ENCODE measurements at places on chromosomes 7 and 10.
A peak's percentile ranks its signal among the peaks of the same experiment; 100 is the strongest.

DNA sequence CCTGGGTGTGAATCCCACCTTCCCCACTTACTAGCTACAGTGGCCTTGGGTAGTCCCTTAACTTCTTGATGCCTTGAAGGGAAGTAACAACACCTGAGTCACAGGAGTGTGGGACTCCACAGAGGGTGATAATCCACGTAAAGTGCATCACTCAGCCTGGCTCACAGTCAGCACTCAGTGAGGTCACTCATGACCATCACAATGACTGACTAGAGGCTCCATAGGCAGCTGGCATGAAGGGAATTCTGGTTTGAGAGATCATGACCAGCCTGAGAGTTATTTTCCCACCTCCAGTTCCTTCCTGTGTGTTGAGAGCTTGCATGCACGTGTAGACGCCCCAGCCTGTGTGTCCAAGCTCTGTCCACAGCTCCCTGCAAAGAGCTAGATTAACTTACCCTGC lies 34.8 kb downstream of the NEUROG3 start:
- no peak for DNase-seq

DNA sequence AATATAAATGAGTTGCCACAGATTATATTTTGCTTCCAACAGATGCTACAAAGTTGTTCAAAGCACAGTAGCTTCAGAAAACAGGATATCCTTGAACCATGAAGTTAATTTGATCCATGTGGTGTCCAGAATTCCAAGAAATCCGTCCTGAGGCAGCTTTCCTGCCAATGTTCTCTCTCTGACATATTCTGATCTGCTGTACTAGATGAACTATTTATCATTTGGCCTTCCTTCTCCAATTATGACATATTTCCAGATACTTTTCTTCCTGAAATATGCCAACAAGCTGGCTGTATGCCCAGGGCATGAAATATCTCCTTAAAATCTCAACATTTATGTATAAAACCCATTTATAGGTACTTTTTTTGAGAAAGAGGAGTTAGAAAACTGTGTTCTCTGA lies 141.1 kb downstream of the SPAG6 start:
- no peak for DNase-seq

DNA sequence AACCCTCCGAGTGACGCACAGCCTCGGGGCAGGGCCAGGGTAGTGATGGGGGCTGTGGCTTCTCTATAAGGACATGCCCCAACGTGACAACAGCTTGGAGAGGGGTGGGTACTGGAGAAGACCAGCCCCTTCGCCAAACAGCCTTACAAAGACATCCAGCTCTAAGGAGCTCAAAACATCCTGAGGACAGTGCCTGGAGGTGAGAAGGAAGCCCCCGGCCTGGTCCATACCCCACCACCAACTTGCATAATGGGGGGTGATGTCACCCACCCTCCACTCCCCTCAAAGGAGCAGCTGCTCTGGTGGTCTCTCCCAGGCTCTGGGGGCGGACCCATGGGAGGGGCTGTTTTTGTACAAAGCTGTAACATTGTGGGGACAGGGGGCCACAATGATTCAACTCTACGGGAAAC lies 15.1 kb downstream of the PRSS2 start:
- no peak for DNase-seq

- peak; percentile 16 for DNase-seq
These were observed 9.4 kb upstream of the ZC3HAV1 start for GRCh38 chr7:139118805-139119485.

DNA sequence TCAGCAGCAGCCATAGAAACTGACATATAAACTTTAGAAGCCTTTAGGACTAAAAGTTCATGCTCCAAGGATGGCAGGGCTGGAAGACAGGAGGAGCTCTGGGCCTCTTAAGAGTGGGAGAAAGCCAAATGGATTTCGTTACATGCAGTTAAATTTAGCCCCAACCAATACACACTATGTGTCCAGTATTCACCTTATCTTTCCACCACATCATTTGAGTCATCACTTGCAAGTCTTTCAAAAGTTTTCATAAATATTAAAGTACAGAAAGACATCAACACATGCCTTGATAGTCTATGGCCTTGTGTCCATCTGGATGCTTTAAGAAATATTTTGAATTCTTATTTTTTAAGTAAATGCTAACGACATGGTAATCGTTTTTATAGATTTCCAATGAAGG lies 392.4 kb upstream of the LRRN3 start:
- DNase-seq, result no peak

DNA sequence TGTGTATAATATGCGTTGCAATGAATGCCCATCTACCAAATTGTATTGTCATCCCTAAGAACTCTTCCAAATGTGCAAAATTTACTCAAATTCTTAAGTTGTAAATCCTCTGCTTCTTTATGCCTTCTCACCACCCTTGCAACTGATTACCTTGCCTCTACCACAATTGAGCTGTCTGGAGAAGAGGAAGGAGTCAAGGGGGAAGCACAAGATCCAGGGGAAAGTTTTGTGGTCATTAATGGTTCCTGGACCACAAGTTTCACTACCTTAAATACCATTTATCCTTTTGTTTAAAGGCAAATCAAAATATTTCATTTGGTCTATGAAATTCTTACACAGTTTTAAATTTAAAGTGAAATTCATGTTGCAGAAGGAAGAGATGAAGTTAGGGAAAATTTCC lies 16.7 kb downstream of the CRPPA start:
- no peak for DNase-seq

DNA sequence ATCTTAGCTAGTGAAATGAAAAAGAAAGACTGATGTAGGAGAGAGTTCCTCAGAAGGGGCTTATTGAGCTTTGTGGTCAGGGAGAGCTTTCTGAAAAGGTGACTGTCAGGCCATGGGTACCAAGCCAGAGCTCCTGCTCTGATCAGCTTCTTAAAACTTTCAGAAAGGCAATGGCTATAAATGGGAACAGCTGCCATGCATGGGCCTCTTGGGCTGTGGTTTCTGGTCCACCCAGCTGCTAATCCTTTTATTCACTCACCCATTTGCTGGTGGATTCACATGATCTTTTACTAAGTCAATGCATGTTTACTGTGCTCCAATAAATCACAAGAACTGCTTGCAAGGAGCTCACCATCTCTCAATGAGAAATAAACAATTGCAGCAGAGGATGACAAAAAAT lies 60.1 kb upstream of the ZPBP start:
- no peak for DNase-seq

GRCh38 chr7:111198255-111198654 lies 107.3 kb downstream of the LRRN3 start:
- DNase-seq, result no peak

- no peak for DNase-seq
These were observed 113.7 kb upstream of the DIP2C start for GRCh38 chr10:803041-803741.

DNA sequence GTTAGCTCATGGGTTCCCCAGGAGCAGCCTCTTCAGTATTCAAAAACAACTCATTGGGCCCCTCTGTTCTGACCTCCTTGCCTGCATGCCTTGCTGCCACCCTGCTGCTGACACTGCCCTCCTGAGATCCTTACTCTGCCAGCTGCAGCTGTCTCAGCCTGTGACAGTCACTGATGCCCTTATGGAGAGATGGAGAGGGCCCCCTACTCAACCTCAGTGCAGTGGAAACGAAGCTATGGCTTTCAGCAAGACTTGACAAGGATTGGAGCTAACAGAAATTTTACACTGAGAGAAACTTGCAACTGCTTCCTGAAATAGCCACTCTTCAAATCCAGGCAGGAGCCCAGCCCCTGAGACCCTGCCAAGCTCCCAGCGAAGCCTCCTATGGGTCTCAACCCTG lies 678.3 kb upstream of the C7orf33 start:
- DNase-seq, result no peak

DNA sequence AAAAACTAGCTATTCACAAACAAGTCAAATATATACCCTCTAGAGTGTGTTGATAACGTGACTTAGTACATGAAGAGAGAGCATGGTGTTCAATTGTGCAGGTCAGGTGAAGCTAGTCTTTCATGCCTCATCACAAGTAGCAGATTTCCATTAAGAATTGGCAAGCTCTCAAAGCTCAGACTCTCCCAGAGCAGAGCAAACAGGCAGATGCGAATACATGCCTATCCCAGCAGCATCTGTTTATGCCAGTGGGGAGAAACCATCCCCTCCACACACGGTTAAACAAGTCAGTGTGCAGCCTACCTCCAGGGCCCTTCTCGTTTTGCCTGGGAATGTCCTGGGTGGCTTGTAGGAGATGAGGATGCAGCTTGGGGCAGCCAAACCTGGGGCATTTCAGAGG lies 532.5 kb upstream of the C7orf33 start:
- peak; percentile 93 for DNase-seq

- no peak for DNase-seq
These were observed 186.8 kb upstream of the LRGUK start for GRCh38 chr7:133940368-133940767.

GRCh38 chr7:49597805-49598204 lies 175.6 kb upstream of the VWC2 start:
- no peak for DNase-seq

- no peak for DNase-seq
These were observed 194.2 kb upstream of the SLC26A5 start for GRCh38 chr7:103640031-103640779.

GRCh38 chr7:99024066-99024465 lies 119.8 kb downstream of the SMURF1 start:
- no peak for DNase-seq

GRCh38 chr10:99487125-99487807 lies 45.5 kb upstream of the NKX2-3 start:
- DNase-seq, result no peak

DNA sequence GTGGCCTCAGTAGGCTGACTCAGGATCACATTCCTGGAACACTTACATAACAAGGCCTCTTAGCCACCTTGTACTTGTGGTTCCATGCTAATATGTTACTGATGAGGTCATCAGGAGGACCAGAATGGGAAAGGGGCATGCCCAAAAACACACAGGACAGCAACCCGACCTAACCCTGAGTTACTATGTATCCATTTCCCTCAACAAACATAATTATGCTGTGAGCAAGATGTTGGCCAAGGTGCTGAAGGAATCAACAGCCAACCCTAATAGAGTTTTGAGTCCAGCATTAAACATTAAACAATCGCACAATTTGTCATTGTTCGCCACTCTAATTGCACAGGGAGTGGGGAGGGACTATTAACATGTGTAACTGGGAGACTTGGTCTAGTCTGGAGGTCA lies 129.4 kb downstream of the PLPP4 start:
- DNase-seq, result no peak

DNA sequence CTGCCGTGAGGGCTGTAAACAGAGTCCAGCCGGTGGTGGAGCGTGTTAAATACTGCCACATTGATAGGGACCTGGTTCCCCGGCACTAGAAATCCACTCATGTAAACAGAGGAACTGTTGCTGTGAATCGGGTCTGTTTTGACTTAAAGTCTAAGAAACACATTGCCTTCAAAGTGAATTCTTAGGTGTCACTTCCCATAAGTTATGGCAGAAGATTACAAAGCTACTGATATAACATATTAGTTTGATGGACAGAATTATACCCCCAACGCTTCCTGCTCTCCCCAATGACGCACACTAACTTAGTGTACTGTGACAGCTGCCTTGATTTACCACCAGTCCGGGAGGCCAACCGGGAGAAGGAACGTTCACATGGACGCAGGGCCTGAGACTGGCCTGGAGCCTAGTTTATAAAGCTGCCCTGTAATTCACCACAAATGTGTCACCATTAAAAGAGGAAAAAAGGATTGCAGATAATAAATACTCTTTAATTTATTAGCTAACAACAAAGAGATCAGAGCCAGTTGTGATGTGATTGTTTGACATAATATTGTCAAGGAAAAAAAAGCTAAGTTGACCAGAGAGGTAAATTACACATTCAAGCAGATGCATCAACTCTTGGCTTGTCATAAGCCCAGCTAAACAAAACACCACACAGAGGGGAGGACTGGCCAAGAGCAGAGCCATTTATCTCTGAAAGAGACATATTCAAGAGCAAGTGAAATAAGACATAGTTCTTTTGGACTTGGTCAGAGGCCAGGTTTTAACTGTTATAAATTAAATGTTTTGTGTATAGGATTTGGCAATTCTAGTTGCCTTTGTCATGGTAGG lies 820.6 kb downstream of the LRMDA start:
- DNase-seq, result no peak

GRCh38 chr10:105643660-105644059 lies 1002.6 kb downstream of the SORCS3 start:
- no peak for DNase-seq

- DNase-seq, result no peak
These were observed 3.2 kb upstream of the RSU1 start for GRCh38 chr10:16820421-16820820.

GRCh38 chr10:91883549-91884444 lies 25.5 kb downstream of the FGFBP3 start:
- DNase-seq, result no peak

DNA sequence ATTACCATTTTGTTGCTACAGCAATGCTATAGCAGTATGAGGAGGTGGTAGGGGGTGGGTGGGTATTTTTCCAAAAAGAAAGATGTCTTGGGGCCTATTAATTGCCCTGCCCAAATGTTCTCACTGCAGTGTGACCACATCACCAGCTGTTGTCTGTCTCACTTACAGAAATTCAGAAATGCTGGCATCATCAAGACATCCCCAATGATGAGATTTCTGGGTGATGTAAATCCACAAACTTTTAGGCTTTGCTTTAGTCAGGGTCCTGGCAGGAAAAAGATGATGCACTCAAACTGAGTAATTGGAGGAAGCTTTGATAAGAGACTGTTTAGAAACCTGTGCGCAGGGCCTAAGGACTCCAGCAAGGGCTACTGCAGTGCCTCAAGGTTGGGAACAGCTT lies 56.2 kb upstream of the OPN4 start:
- no peak for DNase-seq

- no peak for DNase-seq
These were observed 330.4 kb upstream of the AOAH start for GRCh38 chr7:37054624-37055241.

- peak; percentile 71 for DNase-seq
These were observed 65.9 kb downstream of the DGKB start for GRCh38 chr7:14836571-14837189.

DNA sequence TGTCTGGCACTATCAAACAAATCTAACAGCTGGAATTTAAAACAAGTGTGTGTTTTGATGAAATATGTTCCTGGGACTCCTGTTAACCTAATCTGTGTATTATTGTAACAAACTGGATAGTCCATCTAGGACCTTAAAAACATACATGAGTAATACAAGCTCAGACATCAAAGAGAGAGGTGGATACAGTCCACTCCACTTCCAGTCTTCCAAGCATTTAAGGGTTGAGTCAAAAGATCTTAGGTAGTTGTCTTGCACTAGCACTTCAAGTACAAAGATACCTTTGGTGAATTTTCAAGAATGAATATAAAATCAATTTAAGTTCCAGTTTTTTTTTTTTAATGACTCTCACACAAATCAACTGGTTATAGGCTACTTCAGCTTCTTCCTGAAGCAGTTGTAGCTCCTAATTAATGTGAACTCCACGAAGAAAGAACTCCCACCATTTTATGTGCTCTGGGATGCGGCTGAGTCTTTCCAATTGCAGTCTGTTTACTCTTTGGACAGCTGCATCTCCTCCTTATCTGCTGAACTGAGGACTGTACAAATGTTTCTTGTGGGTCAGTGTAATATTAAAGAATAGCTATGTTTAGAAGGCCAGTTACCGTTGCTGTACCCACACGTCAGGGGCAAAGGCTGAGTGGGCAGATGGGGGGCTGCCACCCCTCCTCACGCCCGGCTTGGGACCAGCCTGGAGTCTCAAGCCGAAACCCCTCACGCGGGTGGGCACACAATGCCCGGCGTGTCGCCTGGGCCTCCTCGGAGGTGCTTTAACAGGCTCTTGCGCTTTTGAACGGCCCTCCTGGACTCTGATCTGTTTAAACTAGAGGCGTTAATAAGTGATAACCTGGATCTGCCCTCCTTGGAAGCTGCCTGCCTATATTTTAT lies 2.9 kb upstream of the IGF2BP3 start:
- DNase-seq, result no peak

- no peak for DNase-seq
These were observed 97.4 kb upstream of the PIK3CG start for GRCh38 chr7:106767498-106768323.

All from NCI-H2029 treated with DMSO at 0.1 percent for 48 hours (cell line).